Bone marrow (tissue), 2 donors: ENCODE measurements at places on chromosomes 4 and X.

- no peak for DNase-seq
These were observed 188.4 kb downstream of the SLC7A11 start for GRCh38 chr4:138053641-138054301.

DNA sequence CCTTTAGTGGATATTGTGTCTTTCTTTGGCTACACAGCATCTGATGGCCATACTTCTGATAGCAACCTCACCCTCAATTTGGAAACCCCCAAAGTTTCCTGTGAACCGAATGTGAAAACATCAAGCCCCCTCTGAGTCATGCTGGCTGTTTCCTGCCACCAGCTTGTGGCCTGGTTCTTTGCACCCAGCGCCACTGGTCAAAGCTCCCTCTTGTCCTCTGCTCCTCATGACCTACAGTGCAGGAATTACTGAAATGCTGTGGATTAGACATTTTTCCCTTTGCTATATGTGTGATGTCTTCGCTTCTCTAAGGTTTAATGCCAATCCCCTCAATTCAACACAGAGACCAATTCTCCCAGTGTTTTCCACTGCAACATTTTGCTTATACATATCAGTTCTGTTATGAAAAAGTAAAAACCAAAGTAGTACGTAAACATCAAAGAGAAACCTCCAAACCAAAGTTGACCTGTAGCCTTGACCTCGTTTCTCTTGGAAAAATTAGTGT, 224.0 kb upstream of the TENM3 start:
- DNase-seq, result no peak

DNA sequence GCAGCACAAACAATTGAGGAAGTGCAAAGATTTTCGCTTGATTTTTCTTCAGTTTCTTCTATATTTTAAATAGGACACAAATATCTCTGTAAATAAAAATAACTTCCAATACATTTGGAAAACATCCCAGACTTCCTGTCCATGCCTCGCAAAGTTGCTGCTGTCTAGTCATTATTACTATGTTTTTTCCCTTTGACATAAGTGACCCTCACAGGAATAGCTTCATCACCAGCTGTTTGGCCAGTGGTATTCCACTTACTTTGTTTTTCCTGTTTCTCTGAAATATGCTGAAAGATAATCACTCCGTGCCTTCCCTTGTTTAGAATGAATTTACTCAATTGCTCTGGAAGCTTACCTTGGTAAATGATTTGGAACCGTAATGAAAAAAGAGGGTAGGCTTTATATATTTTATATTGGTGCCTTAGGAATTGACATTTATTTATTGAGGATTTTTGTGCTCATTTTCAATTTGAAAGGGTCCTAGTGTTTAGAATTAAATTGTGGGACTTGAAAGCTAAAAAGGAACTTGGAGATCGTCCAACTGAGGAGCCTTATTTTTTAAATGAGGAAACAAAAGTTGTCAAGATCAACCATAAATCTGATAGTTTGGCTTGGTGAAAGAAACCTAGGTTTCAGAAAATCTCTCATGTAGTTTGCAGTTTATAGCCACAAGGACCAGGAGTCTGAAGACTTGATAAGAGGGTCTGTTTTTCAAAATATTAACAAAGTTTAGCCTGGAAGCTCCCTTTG, 65.6 kb downstream of the CDKL5 start:
- DNase-seq, result no peak

- no peak for DNase-seq
These were observed 276.7 kb downstream of the DCTD start for GRCh38 chr4:182640491-182640890.

GRCh38 chrX:143461606-143462005, 55.7 kb downstream of the SPANXN3 start:
- no peak for DNase-seq
